ENCODE measurements at places on chromosomes 6 and 20.
A peak's percentile ranks its signal among the peaks of the same experiment; 100 is the strongest.

DNA sequence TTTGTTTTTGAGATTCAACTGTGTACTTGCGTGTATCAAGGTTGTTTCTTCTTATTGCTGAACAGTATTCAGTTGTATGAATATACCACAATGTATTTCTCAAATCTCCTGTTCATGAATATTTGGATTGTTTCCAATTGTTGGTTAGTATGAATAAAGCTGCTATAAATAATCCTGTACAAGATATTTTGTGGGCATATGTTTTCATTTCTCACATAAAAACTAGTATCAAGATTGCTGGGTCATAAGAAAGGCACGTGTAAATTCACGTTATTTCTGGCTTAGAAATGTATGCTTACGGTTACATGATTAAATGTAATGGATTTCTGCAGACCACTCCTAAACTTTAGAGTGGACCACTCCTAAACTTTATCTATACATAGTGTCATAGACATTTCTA is 96.6 kb downstream of the BTBD3 start:
- no peak for DNase-seq

DNA sequence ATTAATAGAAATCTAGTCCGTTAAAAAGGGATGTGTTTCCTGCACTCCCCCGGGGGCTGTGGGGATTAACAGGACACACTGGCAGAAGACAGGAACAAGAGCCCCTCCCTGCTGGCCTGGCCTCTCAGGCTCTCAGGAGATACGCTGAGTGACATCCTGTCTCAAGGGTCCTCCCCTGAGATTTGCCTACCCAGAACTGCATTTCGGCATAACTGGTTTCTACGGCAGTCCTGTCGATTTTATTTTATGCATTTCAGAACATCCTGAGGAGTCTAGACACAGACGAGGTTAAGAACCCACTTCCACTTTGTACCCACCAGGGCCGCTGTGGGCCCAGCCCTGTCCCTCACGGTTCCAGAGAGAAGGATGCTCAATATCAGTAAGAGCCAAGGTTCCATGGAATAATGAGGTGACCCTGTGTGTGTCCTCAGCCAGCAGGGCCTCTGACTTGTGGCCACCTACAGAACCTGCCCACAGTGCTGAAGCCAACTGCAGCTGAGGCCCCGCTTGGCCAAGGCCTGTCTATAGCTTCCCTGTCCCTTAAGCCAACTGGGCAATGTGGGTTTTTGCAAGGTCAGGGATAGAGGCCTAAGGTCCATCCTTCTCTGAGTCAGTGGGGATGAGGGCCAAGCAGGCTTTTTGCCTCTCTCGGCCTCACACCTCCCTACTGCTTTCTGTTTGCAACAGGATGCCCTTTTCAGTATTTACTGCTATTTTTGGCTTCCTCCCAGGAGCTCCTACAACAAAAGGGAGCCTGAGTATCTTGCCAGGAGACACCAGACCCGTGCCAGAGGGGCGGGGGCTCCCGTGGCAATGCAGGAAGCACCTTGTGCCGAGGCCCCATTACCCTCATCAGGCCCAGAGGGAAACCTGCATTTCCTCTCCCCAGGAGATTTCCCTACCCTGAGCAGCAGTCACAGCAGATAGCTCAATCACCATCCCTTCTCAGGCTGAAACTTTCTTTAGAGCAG is 14.7 kb downstream of the UQCC2 start:
- peak; percentile 53 for DNase-seq

GRCh38 chr20:9616455-9616805 is 102.0 kb downstream of the LAMP5 start:
- DNase-seq: no peak

DNA sequence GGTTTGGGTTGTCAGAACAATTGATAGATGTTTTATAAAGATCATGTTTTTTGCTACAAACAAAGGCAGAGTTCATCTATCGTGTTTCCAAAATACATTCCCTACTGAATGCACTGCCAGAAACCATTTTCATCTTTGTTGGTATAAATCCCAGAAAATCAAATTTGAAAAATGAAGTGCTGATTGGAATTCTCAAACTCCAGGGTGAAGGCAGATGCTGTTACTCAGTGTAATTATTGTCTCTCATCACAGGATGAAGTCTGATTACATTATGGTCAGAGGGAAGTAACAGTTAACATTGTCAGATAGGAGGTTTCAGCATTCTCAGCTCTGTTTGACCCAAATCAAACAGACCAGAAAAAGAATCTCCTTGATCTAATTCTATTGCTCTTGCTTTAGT is 198.4 kb upstream of the KCNK16 start:
- DNase-seq: no peak

GRCh38 chr6:142531727-142532126 is 229.9 kb downstream of the ADGRG6 start:
- DNase-seq: peak; percentile 75

DNA sequence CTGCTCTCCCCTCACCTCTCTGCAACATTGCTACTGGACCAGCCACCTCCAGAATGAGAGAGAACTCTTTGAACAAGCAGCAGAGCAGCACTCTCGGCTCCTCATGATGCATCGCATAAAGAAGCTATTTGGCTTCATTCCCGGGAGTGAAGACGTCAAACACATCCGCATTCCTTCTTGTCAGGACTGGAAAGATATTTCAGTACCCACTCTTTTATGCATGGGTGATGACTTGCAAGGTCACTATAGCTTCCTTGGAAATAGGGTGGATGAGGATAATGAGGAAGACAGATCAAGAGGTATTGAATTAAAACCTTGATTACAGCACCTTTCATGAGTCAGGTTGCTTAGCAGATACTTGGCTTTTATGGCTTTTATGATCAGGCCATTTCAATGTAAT is 4.3 kb downstream of the CALHM4 start:
- DNase-seq: peak; percentile 84

GRCh38 chr6:18506382-18507017 is 119.3 kb downstream of the RNF144B start:
- DNase-seq: no peak

All from Caki2 (cell line).